Forelimb muscle (tissue), 1 donor: ENCODE measurements at places on chromosomes 16 and 17. TPM values are rescaled to one million over a fixed set of nuclear protein-coding genes. Genes with fewer than 3 reads are reported as not detected.

MYH13 gene
- 0.91 TPM for polyA plus RNA-seq

- DNase-seq, result no peak
Measured at GRCh38 chr17:61160789-61161445, 238.7 kb upstream of the TBX2 start.

DNA sequence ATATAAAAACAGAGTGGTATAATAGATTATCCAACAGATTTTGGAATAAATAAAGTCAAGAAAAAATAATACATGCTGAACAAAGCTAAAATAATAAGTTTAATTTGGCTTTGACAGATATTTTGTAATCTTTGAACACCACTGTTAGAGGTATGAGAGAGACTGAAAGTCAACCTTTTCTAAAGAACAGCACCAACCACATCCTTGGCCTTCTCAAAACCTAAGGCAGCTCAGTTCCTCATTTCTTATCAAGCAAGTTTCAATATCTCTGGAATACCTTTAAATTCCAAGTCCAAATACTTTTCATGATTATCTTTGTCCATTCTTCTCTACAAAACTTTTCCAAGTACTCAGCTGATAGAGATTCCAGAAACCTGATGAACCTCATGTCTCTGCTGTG is 1603.8 kb downstream of the CDH8 start:
- DNase-seq, result no peak

PYDC1 gene
- 2.1 TPM for polyA plus RNA-seq

DNA sequence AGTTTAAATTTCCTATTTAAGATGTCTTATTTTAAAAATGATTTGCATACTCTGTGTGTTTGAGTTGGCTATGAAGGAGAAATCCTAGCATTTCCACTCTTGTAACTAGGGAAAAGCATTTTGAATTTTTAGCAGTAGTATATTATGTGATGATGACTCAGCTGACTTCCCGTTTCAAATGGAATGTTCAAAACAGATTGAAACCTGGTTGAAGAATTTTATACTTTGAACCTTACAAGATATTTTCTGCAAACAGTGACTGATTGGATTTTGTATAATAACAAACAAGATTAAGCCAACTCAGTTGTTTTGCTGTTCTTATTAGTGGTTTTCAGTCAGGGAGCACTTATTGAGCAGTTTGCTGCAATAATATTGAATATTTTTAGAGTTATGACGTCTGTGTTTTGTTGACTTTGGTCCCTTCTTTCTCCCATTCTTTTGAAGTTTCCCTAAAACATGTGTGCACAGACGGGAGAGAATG is 8.0 kb downstream of the TNRC6A start:
- DNase-seq, result no peak

DNA sequence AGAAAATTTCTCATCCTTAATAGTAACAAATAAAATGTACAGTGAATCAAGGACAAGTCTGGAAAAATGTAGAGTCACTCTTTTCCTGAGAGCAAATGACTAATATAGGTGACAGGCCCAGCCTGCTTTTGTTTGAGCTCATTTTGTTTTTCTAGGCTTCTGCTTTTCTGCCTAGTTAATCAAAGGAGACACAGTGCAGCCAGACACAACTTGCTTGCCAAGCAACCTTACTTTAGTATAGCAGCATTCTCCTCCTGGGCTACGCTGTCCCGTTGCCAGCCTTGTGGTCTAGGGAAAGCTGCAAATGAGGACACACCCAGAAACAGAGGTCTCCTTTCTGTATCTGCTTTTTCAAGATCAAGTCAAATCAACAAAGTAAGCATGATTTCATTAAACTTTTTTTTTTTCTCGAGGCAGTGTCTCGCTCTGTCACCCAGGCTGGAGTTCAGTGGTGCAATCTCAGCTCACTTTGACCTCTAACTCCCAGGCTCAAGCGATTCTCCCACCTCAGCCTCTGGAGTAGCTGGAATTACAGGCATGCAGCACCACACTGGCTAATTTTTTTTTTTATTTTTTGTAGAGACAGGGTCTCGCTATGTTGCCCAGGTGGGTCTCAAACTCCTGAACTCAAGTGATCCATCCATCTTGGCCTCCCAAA is 17.2 kb downstream of the GINS3 start:
- no peak for DNase-seq

- no peak for DNase-seq
Measured at GRCh38 chr16:88197481-88198456, 185.0 kb upstream of the ZNF469 start.

SLC16A5 gene
- polyA plus RNA-seq, result 6.9 TPM

GRCh38 chr16:6726621-6727020 is 606.0 kb upstream of the RBFOX1 start:
- DNase-seq, result no peak
